Activated T-cell treated with anti-CD3 and anti-CD28 coated beads, Interleukin-2, amount 50 U/mL, for 1 hour (primary cell): ENCODE measurements at places on chromosomes 13 and 19.

GRCh38 chr13:67498948-67499347, 268.8 kb upstream of the PCDH9 start:
- DNase-seq = no peak

- no peak for DNase-seq
Observed at GRCh38 chr19:51735759-51736449, 12.1 kb upstream of the HAS1 start.

DNA sequence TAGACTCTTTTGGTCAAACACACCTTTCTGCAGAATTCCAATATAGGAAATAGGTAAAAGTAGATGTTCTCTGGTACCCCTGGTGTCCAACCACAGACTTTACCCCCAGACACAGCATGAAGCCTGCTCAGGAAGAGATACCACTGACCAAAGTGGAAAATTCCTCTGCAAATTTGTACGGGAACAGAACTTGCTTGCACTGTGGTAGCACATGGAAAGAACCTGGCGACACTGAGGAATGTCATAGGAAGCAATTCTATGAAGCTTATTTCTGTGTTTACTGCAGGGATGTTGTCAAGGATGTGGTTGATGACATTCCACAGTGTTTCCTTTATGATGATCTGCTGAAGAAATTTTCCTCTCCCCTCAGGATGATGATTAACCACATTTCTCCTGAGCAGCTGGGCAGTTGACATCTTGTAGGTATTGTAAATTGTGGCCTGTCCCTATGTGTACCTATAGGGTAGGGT, 48.9 kb upstream of the TNFSF11 start:
- DNase-seq = no peak

GRCh38 chr19:30052122-30053075, 110.4 kb downstream of the URI1 start:
- no peak for DNase-seq

DNA sequence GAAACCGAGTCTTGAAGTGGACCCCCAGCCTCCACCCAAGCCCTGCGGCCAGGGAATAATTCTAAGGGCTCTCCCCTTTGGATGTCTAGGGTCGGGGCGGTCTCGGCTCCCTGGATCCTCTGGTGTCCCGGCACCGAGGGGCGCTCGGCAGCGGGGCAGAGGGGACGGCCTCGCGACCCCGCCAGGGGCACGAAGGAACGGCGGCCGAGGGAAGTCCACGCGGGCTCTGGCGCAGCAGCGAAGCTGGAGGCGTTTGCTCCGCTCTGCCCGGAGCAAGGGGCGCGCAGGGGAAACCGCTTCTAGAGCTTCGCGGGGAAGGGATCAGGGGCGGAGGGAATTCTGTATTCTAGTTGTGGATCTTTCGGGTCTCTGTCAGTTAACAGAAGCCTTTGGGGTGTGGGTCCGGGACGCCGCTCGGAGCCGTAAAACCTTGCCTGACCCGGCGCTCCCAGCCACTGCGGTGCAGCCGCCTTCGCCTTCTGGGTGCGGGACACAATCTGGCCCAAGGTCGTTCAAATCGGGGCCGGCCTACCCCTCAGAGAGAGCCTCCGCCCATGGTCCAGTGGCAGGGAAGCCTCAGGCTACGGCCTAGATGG, 118.2 kb downstream of the KCNRG start:
- no peak for DNase-seq

- DNase-seq = no peak
Observed at GRCh38 chr13:113423520-113424163, 29.6 kb downstream of the ADPRHL1 start.

GRCh38 chr19:21910318-21910717, 74.3 kb upstream of the ZNF43 start:
- DNase-seq = no peak

DNA sequence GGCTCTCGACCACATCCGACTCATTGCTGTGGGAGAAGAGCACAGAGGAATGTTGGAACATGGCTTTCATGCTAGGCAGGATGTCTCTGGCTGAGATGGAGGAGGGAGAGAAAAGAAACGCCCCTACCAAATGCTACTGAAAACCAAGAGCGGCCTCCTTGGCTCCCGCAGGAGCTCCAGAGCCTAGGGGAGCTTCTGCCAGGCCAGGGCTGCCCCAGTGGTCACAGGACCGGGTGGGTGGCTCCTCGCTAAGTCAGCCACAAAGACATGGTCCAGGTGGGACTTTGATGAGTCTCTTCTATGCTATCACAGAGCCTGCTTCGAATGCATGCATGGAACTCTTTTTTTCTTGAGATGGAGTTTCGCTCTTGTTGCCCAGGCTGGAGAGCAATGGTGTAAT, 6.7 kb downstream of the LONP1 start:
- no peak for DNase-seq

DNA sequence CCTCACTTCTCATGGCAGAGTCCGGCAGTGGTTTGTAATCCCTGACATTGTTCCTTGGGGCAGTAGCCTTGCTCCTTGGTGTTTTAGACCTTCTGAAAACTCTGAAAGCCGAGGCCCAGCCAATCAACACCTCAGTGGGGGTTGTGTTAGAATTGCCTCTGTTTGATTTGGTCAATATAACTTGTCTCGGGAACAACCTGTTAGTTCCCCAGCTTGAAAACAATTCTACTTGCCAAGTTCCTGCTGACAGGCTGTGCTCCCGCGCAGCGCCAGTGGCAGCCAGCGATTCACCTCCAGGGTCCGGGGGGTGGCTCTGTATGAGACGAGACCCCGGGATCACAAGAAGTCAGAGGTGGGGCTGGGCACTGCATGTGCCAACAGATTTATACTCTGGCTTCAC, 81.4 kb upstream of the MEDAG start:
- DNase-seq = no peak

GRCh38 chr19:17260842-17261325, 3.7 kb downstream of the USHBP1 start:
- peak; percentile 88 for DNase-seq

- DNase-seq = peak; percentile 66
Observed at GRCh38 chr19:11375143-11375948, 880 bp downstream of the SWSAP1 start.

GRCh38 chr13:98977568-98978265, at the start of gene DOCK9:
Gene DOCK9, minus strand, starts transcription at chr13:98978064. Its CDS starts 155 bp downstream, at chr13:98977909.
- DNase-seq = no peak

DNA sequence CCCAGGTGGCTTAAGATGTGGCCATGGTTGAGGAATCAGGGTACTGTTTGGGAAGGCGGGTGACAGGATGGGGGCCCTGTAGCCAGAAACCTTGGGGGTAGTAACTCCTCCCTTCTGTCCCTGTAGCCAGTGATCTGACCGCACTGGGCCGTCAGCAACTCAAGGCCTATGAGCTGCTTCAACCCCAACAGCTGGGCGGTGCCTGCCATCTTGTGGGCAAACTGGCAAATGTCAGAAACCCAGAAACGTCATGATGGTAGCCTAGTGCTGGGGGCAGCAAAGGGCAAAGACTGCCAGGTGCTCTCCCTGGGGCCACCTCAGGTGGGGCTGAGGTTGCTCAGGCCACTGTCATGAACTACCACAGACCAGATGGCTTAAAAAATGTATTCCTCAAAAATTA, 3.5 kb downstream of the COPE start:
- peak; percentile 43 for DNase-seq

- no peak for DNase-seq
Observed at GRCh38 chr19:8321986-8322637, 816 bp downstream of the RPS28 start.

DNA sequence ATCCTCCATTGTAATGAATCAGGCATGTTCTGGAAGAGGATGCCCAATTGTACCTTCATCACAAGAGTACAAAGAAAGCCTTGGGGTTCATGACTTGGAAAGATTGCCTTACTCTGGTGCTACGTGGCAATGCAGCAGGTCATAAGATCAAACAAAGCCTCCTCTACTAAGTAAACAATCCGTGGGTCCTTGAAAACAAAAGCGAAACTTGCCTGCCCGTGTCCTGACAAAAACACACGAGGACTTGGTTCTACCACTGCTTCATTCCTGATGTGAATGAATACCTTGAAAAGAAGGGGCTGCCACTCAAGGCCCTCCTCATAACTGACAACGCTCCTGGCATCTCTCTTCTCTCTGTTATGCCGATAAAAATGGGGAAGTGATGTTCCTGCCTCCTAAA, 18.9 kb downstream of the ZNF563 start:
- DNase-seq = no peak

- peak; percentile 34 for DNase-seq
Observed at GRCh38 chr19:15297416-15298224, 34.7 kb downstream of the BRD4 start.

DNA sequence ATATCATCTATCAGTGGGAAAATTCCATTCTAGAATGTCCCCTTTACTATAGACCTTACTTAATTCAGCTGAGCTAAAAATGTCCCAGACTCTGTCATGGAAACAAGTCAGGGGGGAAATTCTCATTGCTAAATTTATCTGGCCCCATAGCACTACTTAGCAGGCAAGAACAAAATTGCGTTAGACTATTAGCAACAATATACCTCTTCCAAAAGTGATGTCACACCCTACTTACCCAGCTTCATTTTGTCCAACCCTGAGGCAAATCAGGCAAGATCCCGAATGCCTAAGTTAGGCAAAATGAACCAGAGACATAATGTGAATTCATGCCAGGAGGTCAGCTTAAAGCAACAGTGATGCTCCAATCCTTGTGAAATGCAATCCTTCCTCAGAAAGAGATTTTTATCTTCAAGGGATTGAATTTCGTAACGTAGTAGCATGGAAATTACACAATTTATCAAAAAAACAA, 93.7 kb downstream of the FRY start:
- DNase-seq = no peak

DNA sequence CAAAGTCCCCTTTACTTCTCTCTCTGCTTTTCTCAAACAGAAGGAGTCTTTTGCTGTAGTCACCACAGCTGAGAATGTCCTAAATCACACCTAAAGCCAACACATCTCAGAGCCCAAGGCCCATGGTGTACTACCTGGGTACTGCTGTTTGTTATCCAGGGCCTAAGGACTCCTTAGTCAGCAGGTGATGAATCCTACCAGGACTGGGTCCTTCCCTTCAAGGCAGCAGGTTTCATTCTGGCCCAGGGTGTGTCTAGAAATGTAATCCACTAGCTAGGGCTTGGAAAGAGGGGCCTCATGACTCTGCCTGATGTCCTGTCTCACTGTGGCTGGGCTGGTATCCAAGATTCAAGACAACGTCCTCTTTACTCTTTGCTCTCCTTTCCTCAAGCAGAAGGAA, 36.2 kb upstream of the ENOX1 start:
- DNase-seq = no peak

GRCh38 chr19:33689138-33689746, 67.5 kb downstream of the CHST8 start:
- no peak for DNase-seq

GRCh38 chr19:7272856-7273578, 21.2 kb downstream of the INSR start:
- DNase-seq = no peak

- DNase-seq = no peak
Observed at GRCh38 chr13:52156724-52157261, 2.6 kb downstream of the NEK3 start.

GRCh38 chr13:21106089-21106488, 44.7 kb upstream of the LATS2 start:
- no peak for DNase-seq

GRCh38 chr13:35238274-35238673, 238.2 kb downstream of the MAB21L1 start:
- DNase-seq = no peak

DNA sequence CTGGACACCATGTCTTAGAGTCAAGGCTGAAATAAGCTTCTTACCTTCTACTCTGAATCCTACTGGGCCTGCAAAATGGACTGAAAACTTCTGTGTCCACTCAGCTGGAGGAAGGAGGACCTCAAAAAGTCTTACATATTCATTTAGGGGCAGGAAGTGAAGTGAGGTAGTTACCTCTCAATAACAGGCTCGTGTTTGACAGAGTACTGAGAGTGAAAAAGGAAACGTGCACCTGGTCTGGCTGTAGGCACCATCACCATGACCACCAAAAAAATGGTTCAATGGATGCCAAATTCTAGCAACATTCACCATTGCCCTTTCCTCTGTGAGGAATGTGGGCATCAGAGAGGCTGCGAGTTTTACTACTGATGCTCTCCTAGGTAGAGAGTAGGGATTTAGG, 176.2 kb downstream of the RFC3 start:
- DNase-seq = no peak

DNA sequence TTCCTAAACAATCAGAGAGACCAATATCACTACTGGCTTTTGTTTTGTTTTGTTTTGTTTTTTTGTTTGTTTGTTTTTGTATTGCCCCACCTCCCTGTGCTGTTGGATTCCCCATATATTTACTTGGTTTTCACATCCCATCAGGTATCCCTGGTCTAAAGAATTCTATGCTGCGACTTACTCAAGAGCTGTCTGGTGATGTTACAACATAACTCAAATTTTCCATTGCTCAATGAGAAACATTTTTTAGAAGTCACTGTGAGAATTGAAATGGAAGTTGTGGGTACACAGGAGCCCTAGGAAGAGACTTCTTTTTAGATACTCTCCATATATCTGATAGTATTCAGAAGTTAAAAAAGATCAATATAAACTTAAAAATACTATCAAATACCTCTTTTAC, 181.4 kb downstream of the KLF5 start:
- no peak for DNase-seq

DNA sequence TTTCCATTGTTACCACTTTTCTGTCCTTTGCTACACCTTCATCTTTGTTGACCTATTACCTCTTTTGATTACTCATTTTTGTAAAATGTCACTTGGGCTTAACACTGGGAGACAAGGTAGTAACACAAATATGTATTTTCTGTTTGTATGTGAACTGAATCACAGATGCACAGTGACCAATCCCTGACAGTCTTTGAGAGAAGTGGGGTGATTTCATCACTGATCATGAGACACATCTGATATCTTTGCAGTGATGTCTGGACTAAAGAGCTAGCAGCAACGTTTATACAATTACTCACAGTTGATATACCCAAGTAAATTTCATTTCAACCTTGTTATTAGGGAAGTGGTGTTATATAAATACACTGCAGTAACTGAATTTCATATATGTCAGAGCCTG, 1397.4 kb upstream of the SPRY2 start:
- no peak for DNase-seq

DNA sequence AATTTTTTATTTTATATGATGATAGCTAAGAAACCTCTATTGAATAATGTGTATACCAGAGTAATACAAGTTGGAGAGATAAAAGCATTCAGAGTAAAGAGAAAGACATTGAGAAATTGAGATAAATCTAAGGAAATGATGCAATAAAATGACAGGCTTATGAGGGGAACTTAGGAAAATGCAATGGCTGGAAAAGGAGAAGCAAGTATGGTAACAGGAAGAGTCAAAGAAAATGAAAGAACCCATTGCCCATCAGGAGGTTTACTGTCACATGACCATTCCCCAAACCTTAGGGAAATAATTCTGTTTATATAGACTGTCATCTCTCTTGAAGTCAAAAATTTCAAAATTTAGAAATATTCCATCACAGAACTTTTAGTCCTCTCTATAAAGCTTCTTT, 808.0 kb upstream of the PRR20A start:
- no peak for DNase-seq
